ENCODE measurements at places on chromosomes 3 and 15. TPM values are rescaled to one million over a fixed set of nuclear protein-coding genes. Genes with fewer than 3 reads are reported as not detected.

POLQ gene
- total RNA-seq = 0.35 TPM

APPL1 gene
- 48.2 TPM for total RNA-seq

TMC3 gene
- total RNA-seq = not detected

GOLGA6B gene
- not detected for total RNA-seq

PLSCR2 gene
- total RNA-seq = 1.4 TPM

ACKR2 gene
- total RNA-seq = 8.9 TPM

PGBD4 gene
- total RNA-seq = 1.8 TPM

HRG gene
- total RNA-seq = 0.35 TPM

- H3K4me3 ChIP-seq = no peak overlapping the region
- no peaks in the 10 kb centered on the region for H3K27me3 ChIP-seq
These were observed 1762.5 kb downstream of the SI start for GRCh38 chr3:163315786-163316185.

- H3K27ac ChIP-seq = no peak overlapping the region
- H3K36me3 ChIP-seq = peaks cover 5% of the 10 kb centered on the region
- no peak for DNase-seq
These were observed 3.1 kb downstream of the HMCES start for GRCh38 chr3:129281726-129282125.

DNA sequence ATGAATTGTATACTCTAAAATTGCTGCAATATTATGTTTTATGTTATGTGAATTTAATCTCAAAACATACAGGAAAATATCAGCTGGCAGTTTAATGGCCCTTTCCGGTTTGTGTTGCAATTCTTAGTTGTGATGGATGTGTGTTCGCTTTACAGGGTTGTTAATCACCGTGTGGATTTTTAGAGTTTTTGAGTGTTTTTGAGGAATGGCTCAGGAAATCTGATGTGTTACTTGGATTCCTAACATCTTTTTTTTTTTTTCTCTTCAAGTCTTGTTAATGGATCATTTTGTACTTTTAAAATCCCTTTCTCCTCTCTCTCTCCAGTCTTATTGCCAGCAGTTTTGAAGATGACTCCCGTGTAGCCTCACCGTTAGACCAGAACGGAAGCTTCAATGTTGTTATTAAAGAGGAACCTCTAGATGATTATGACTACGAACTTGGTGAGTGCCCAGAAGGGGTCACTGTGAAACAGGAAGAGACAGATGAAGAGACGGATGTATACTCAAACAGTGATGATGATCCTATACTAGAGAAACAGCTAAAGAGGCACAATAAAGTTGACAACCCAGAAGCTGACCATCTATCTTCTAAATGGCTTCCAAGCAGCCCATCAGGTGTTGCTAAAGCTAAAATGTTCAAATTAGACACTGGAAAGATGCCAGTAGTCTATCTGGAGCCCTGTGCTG lies 35.7 kb downstream of the MGA start:
- no peaks in the 10 kb centered on the region for H3K27me3 ChIP-seq
- H3K27ac ChIP-seq = no peak overlapping the region
- no peaks in the 10 kb centered on the region for H3K4me1 ChIP-seq
- H3K36me3 ChIP-seq = no peaks in the 10 kb centered on the region
- peak; percentile 16 for DNase-seq
- no peak overlapping the region for H3K4me3 ChIP-seq

DNA sequence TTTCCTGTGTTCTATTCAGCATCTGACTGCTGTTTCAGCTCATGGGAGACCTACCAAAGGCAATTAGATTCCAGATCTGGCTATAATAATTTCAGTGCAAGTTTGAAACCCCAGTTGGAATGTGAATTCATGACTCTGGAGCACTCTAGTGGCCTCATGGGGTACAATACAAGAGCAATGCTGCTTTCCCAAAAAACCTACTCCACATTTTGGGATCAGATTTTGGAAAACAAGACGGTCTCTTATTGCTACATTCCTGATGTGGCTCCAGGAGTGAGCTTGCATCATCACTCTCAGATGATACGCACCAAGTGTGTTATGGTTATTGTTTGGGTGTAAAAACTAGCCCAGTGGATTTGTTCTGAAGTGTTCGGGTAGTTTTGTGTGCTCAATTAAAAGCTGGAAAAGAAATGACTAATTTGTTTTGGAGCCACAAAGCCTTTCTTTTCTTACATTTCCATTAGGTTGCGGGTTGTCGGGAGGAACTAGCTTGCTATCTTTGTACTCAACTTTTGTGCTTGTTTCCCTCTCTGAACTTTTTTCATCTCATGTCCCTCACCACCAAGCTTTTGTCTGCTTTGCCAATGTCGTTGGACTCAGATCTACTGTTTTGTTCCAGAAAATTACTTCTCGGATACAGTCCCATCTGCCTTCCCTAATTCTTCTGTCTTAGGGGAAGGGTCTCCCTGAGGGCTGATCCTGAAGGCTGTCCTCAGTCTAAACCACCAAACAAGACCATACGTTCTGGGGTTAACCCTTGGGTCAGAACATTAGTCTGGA lies 272.1 kb downstream of the BBX start:
- no peaks in the 10 kb centered on the region for H3K36me3 ChIP-seq
- H3K27me3 ChIP-seq = no peaks in the 10 kb centered on the region
- H3K4me1 ChIP-seq = no peaks in the 10 kb centered on the region
- DNase-seq = no peak
- no peak overlapping the region for H3K27ac ChIP-seq
- no peak overlapping the region for H3K4me3 ChIP-seq

DNA sequence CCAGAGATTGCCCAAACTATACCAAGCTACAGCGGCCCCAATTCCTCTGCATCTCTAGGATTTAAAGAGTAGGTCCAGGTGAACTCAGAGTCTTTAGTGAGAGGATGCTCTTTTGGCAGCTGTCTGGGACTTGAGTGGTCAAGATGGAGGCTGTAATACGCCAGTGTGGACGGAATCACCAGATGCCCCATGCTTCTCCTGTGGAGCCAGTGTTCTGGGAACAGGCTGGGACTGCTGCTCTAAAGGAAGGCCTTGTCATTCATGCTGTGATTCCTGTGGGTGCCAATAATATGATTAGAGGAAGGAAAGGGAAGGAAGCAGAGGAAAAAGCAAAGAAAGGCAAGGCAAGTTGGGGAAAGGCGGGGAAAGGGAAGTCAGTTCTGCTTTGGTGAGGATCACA lies 17.4 kb upstream of the NOX5 start:
- no peak for DNase-seq
- H3K4me1 ChIP-seq = no peaks in the 10 kb centered on the region
- no peaks in the 10 kb centered on the region for H3K36me3 ChIP-seq

DNA sequence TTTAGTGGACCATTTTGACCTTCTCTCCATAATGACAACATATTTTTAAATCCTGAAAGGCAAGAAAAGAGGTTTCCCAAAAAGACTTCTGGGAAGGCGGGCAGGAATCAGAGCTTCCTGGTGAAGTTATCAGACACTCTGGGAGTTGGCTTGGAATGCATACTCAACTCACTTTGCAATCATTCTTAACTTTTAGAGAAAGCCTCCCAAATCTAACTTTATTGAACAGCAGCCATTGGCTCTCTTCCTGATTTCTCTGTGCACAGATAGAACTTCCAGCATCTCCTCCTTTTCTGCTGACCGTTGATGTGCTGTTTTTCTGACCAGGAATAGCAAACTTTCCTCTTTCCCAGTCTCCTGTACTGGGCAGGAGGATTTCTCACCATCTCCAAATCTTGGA lies 44.6 kb downstream of the PLCL2 start:
- H3K36me3 ChIP-seq = no peaks in the 10 kb centered on the region
- H3K4me3 ChIP-seq = no peak overlapping the region
- no peaks in the 10 kb centered on the region for H3K27me3 ChIP-seq
- H3K4me1 ChIP-seq = no peaks in the 10 kb centered on the region

DNA sequence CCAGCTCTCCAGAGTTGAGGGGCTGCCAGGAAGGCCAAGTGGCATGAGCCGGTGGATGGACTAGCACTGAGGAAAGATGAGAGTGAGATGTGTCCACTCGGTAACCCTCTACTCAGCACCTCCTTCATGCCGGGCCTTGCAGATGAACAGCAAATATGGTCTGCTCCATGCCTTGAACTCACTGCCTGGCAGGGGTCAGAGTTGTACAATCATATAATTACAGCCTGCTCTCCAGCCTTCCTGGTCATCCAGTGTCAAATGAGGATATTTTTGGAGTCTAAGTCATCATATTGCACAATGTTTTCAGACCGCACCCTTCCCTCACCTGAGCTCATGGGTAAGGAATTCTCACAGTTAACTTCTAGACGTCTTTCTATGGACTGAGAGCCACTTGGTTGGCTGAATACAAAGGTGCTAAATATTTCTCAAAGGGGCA lies 4.9 kb downstream of the MGLL start:
- no peak for DNase-seq
- H3K27me3 ChIP-seq = no peaks in the 10 kb centered on the region
- H3K27ac ChIP-seq = no peak overlapping the region
- H3K4me3 ChIP-seq = no peak overlapping the region

- no peaks in the 10 kb centered on the region for H3K27me3 ChIP-seq
- peak within 1 kb of the TSS; percentile 12 for H3K4me3 ChIP-seq
- no peak within 1 kb of the TSS for H3K27ac ChIP-seq
- H3K4me1 ChIP-seq = peaks cover 4% of the 10 kb centered on the region
- DNase-seq = peak; percentile 64
- H3K36me3 ChIP-seq = no peaks in the 10 kb centered on the region
These were observed at the start of gene TIMP4 for GRCh38 chr3:12158387-12159226. Gene TIMP4, minus strand, starts transcription at chr3:12158912. Its CDS starts 72 bp downstream, at chr3:12158840.

DNA sequence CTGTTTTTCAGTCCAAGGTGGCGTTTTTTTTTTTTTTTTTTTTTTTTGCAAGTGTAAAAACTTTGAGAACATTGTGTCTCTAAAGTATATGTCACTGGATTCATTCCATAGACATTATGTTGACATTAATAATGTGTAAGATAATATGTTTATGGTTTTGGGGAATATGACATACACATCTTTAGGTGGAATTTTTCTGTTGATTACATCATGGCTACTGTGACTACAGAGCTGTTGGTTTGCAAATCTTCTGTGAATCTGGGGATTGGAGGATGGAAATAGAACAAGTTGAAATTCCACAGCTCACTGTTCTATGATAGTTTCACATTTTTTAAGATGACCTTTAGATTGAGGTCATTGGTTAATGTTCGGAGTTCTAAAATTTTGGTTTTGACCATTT lies 24.4 kb upstream of the PLSCR2 start:
- H3K4me1 ChIP-seq = no peaks in the 10 kb centered on the region
- H3K36me3 ChIP-seq = no peaks in the 10 kb centered on the region
- H3K4me3 ChIP-seq = no peak overlapping the region
- DNase-seq = no peak
- H3K27me3 ChIP-seq = no peaks in the 10 kb centered on the region

GRCh38 chr3:51637144-51637940 lies 33.7 kb upstream of the TEX264 start:
- DNase-seq = peak; percentile 46
- no peaks in the 10 kb centered on the region for H3K4me1 ChIP-seq
- peaks cover 59% of the 10 kb centered on the region for H3K36me3 ChIP-seq
- no peaks in the 10 kb centered on the region for H3K27me3 ChIP-seq
- H3K27ac ChIP-seq = no peak overlapping the region

DNA sequence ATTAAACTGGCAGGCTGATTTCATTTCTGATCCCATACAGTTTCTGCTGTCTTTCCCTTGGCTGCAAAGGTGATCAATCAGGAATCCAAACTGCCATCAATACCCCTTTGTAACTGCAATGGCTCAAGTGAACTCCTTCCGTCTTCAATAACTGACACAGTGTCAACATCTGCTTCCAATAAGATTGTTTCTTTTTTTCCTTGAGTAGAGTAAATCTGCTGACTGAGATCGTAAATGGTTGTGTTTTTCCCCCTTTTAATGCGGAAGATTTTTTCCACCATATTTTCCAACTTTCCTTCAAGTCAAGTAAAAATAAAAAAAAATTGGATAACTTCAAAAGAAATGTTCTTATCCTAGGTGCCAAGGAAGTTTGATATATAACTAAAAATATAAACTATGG lies 48.7 kb downstream of the VGLL3 start:
- no peaks in the 10 kb centered on the region for H3K4me1 ChIP-seq
- H3K36me3 ChIP-seq = no peaks in the 10 kb centered on the region
- no peak for DNase-seq
- no peaks in the 10 kb centered on the region for H3K27me3 ChIP-seq

GRCh38 chr3:162842549-162843216 lies 1346.1 kb downstream of the OTOL1 start:
- no peaks in the 10 kb centered on the region for H3K27me3 ChIP-seq
- H3K36me3 ChIP-seq = no peaks in the 10 kb centered on the region
- H3K27ac ChIP-seq = no peak overlapping the region
- no peaks in the 10 kb centered on the region for H3K4me1 ChIP-seq
- no peak overlapping the region for H3K4me3 ChIP-seq

GRCh38 chr3:101310978-101311375 lies 9.4 kb downstream of the IMPG2 start:
- H3K27me3 ChIP-seq = no peaks in the 10 kb centered on the region
- H3K36me3 ChIP-seq = no peaks in the 10 kb centered on the region
- H3K4me1 ChIP-seq = no peaks in the 10 kb centered on the region
- H3K4me3 ChIP-seq = no peak overlapping the region
- DNase-seq = no peak

DNA sequence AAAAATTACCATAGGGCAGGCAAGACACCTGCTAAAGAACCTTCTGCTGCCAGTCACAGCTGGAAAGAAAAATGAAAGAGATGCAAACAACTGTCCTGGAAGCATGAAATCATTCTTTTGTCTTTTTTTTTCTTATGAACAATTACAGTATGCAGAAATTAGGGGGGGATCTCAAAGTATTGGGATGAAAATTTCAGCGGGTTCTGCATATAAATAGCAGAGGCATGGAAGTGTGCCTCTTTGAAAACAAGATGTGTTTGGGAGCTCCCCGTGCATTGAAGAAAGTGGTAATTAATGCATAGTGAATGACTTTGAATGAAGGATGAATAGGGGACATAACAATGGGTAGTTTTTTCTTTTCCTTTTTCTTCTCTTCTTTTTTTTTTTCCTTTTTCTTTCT lies 431.2 kb downstream of the SOX2 start:
- DNase-seq = no peak
- H3K4me3 ChIP-seq = no peak overlapping the region
- no peaks in the 10 kb centered on the region for H3K4me1 ChIP-seq
- no peaks in the 10 kb centered on the region for H3K27me3 ChIP-seq

Data from kidney (tissue), 22 donors.